ELR (cell line): ENCODE measurements at places on chromosomes 16 and 17.
A peak's percentile ranks its signal among the peaks of the same experiment; 100 is the strongest.

- DNase-seq = no peak
Measured at GRCh38 chr17:29560316-29560715, 6.5 kb downstream of the ABHD15 start.

- DNase-seq = peak; percentile 94
Measured at GRCh38 chr17:41464682-41465081, 2.5 kb downstream of the KRT32 start.

DNA sequence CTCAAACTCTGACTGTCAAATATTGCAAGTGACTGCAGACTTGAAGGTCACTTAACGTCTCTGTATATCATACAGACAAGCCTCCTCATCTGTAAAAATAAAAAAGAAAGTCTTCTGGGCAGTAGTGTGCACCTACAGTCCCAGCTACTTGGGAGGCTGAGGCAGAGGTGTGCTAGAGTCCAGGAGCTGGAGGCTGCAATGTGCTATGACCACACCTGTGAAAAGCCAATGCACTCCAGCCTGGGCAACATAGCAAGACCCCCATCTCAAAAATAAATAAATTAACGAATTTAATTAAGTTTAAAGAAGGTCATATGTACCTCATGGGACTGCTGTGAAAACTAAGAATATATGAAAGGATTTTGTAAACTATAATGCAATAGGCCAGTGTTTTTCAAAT lies 35.0 kb upstream of the C17orf78 start:
- no peak for DNase-seq

GRCh38 chr17:70242781-70243437 lies 73.6 kb downstream of the KCNJ2 start:
- no peak for DNase-seq

DNA sequence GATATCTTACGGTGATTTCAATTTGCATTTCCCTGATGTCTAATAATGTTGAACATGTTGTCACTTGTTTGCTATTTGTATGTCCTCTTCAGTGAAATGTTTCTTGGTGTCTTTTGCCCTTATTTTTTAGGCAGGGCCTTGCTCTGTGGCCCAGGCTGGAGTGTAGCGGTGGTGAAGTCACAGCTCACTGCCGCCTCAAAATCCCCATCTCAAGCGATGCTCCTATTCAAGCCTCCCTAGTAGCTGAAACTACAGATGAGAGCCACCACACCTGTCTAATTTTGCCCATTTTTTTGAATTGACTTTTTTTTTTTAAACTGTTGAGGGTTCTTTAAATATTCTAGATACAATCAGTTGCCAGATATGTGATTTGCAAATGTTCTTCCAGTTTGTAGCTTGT lies 8.3 kb downstream of the UBE2G1 start:
- DNase-seq = no peak

DNA sequence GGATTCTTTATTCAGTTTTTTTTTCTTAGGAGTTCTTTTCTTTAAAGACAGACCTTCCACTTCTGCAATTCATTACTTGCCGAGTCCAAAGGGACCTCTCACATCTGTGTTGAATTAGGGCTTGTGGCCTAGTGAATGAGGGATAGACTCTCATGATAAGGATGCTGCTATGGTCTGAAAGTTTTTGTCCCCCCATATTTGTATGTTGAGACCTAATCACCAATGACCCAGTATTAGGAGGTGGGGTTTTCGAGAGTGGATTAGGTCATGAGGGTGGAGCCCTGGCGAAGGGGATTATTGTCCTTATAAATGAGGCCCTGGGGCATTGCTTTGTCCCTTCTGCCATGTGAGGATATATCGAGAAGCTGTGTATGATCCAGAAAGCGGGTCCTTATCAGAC lies 9.5 kb downstream of the KRT12 start:
- DNase-seq = no peak

GRCh38 chr17:63919311-63919723 lies 678 bp upstream of the GH1 start:
- peak; percentile 71 for DNase-seq

DNA sequence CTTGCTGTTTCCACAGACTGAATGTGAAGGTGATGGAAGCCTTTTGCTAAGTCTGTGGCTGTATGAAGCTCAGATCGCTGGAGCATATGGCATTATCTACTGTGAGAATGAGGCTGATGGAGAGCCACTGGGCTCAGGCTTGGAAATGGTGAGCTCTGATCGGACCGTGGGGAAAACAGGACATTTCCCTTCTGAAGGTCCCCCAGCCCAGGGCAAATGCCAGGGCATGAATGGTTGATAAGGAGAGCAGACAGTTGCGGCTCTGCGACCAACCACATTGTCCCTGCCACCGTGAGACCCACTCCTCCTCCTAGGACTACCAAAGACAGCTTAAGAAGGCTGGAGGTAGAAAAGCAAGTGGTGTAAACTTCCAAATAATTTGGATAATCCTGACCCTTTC lies 4.7 kb upstream of the CUEDC1 start:
- no peak for DNase-seq

GRCh38 chr16:81424771-81425170 lies 19.8 kb upstream of the CMIP start:
- DNase-seq = peak; percentile 68

DNA sequence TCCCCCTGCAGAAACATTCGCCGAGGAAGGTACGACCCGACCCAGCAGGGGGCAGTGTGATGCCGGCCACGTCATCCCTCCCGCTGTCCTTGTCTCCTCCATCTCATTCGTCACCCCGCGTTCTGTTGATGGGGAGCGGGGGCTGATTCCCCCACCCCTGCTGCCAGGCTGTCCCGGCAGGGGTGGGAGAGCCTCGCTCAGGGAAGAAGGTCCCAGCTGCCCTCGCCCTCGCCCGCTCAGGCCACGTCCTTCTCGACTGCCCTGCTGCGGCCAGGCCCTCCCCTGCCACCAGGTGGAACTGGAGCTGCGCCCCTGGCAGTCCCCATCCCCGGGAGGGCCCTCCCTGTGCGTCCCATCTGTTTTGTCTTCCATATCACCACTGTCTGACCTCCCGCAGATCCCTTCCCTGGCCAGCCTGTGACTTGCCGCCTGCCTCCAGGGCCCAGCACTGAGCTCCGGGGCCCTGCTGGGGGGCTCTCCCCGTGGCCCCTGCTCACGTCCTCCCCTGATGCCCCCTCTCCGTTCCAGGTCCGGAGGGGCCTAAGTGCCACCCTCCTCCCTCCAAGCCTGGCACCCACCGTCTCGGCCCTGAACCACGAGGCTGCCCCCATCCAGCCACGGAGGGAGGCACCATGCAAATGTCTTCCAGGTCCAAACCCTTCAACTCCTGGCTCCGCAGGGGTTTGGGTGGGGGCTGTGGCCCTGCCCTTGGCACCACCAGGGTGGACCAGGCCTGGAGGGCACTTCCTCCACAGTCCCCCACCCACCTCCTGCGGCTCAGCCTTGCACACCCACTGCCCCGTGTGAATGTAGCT lies 20.6 kb downstream of the ADAM11 start:
- peak; percentile 88 for DNase-seq

DNA sequence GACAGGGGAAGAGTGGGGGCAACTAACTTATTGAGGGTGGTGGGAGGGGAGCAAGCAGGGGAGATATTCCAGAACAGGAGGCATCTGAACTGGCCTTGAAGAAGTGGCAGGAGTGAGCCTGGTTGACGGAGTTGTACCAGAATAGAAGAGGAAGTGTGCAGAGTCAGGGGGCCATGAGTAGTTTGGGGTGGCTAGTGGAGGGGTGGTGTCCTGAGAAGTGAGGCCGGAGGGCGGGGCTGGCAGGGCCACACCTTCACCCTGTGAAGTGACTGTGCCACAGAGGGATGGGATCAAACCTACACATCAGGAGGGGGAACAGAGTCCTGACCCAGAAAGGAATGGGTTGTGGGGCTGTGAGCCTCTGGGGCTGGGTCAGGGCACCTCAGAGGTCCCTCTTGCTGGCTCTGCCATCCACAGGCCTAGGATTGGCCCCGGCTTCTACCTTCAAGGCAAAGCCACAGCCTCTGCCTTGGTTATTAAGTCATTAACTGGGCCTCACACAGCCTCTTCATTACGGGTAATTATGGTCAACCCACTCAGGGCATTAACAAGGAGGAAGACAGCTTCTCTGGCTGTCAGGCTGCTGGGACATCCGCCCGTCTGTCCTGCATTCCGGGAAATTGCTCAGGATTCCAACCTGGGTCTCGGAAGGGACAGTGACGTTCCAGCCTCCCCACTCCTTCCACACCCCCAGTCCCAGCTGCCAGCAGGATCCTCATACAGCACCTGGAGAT lies 12.7 kb downstream of the SPNS2 start:
- no peak for DNase-seq

DNA sequence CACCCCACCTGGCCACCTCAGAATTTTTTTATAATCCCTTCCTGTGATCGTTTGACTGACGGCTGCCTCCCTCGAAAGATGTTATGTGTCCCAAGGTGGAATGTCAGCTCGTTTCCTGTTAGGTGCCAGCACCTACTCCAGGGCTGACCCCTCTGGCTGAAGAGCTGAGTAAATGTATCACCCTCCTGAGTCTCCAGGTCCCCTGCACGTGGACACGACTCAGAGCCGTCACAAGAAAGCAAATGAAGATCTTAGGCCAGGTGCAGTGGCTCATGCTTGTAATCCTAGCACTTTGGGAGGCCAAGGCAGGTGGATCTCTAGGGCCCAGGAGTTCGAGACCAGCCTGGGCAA lies 273.2 kb downstream of the C16orf95 start:
- peak; percentile 28 for DNase-seq

GRCh38 chr17:7713782-7714181 lies 3.8 kb upstream of the DNAH2 start:
- no peak for DNase-seq

DNA sequence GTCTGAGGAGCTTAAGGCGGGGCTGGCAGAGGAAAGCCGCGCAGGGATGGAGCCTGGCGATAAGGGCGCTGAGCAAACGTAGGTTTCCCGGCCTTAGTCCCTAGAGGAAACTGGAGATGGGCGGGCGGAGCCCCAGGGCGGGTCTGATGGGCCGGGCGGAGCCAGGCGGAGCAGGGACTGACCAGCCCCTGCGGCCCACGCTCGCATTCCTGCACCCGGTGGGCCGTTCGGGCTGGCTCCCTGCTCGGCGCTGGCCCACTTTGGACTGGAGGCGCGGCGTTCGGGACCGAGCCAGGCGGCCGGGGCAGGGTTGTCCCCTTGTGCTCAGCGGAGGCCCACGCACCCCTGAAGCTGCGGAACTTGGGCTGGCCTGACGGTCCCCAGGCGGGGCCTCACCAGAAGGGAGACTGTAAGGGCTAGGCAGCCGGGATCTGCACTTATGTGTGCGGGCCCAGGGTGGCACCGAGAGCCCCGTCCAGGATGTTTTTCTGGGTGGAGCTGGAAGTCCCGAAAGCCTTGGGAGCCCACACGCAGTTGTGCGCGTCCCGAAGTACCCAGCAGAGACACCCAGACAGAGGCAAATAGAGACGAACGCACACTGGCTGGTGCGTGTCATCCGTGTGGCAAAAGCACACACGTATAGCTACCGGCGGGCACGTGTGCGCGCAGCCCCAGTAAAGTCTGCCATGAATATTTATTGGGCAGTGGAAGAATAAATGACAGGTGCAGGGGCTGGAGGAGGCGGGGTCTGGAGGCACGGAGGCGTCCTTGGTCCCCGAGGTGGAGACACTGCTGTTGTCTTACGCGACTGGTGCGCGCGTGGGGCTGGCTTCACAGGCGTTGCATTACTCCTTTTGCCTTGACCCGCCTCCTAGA lies 1.4 kb downstream of the PYDC1 start:
- DNase-seq = peak; percentile 79

DNA sequence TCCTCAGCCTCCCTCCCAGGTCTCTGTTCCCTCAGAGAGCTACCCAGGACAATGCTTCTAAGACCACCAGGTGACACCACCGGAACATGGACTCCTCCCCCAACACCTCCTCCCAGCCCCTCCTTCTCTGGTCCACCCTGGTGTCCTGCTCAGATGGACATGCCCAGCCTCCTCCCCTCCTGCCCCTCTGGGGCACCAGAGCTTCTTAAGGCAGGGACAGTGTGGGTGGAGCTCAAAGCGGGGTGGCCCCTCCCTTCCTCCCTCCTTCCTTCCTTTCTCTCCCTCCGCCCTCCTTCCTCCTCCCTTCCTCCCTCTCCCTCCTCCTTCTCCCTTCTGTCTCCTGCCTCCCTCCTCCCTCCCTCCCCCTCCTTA lies 22.7 kb downstream of the TRPV3 start:
- DNase-seq = peak; percentile 52

GRCh38 chr16:85126705-85127378 lies 14.6 kb upstream of the CIBAR2 start:
- peak; percentile 51 for DNase-seq

- DNase-seq = no peak
Measured at GRCh38 chr17:7992924-7993323, 9.5 kb upstream of the GUCY2D start.

DNA sequence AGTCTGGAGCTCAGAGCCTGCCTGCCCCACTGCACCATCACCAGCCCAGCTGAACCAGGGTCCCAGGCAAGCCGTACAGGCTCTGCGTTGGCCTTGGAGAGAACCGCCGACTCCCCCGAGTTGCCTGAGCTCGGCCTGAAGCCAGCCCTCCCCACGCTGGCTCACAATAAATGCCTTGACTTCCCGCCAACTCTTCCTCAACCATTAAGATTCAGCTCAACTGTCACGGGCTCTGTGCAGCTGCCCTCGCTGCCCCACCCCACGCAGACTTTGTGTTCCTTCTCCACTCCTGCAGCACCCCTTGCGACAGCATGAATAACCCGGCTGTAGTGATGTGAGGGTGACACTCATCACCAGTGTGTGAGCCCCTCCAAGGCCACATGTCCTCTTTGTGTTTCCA lies 4.8 kb upstream of the QPRT start:
- DNase-seq = no peak

- peak; percentile 60 for DNase-seq
Measured at GRCh38 chr16:14003074-14003570, 68.0 kb upstream of the MRTFB start.

DNA sequence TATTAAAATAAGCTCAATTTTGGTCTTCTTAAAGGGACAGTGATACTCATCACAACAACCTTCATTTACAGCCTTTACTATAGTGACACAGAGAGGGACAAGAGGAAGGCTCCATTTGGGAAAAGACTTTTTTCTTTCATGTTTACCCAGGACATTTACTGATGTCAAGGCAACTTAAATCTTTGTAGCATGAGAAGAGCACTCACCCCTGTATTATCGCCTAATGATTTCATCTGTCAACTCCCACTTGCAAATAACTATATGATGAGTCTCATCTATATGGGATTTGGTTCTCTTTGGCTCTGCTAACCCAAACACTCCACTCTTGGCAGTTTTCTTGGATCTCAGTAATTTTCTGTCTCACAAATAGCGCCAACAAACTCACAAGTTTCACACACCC lies 24.1 kb downstream of the BLMH start:
- DNase-seq = peak; percentile 43

DNA sequence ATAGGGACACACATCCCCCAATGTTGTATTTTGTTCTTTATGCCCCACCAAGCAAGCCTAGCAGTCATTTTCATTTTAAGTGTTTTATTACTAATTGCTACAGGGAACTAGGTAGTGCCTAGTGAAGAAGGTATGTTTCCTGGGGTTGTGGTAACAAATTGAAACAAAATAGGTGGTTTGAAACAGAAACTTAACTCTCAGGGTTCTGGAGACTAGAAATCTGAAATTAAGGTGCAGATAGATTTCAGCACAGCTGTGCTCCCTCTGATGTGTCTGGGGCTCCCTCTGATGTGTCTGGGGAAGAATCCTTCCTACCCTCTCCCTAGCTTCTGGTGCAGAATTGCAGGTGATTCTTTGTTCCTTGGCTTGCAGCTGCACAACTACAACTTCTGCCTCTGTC lies 390.1 kb downstream of the ZFHX3 start:
- DNase-seq = no peak
